Peyer's patch (tissue), 4 donors: ENCODE measurements at places on chromosomes 7 and 10. TPM values are rescaled to one million over a fixed set of nuclear protein-coding genes. Genes with fewer than 3 reads are reported as not detected.

- no peaks in the 10 kb centered on the region for H3K27me3 ChIP-seq
- H3K36me3 ChIP-seq = no peaks in the 10 kb centered on the region
These were observed 553 bp downstream of the TSPAN15 start for GRCh38 chr10:69451784-69452251.

DNA sequence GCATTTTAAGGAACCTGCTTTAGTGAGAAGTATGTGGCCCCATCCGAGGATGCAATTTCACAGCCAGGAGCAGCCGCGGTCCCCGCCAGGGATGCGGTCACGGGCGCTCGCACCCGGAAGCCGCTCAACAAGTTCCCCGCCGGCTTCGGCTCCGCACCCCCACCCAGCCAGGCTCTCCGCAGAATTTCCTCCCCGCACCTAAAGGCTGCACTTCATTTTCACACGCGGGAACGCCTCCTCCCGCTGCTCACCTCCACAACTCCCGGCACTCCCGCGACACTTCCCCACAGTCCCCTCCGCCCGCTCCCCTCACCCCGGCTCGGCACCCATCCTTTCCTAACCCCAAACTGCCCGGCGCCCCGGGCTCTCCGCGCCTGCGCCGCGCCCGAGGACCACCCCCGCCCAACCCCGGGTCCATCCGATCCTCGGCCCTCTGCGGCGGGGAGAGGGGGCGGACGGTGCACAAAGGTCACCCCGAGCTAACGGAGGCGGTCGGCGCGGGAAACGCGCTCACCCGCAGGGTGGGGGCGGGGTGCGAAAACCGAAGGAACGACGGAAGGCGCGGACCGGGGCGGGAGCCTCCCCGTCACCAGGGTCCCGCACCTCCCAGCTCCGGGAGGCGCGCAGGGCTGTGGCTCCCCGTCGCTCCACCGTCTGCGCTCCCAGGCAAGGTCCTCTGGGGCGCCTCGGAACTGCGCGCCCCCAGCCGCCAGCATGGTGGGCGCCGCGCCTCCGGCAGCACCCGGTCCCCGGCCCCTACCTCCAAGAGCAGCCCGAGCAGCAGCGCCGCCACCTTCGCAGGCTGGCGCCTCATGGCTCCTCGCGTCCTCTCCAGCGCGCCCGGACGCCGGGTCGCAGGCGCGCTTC is 558 bp downstream of the VOPP1 start:
- DNase-seq = peak; percentile 79
- H3K27me3 ChIP-seq = no peaks in the 10 kb centered on the region
- H3K4me1 ChIP-seq = peaks cover 20% of the 10 kb centered on the region
- peak overlapping the region; percentile 90 for H3K4me3 ChIP-seq

DNA sequence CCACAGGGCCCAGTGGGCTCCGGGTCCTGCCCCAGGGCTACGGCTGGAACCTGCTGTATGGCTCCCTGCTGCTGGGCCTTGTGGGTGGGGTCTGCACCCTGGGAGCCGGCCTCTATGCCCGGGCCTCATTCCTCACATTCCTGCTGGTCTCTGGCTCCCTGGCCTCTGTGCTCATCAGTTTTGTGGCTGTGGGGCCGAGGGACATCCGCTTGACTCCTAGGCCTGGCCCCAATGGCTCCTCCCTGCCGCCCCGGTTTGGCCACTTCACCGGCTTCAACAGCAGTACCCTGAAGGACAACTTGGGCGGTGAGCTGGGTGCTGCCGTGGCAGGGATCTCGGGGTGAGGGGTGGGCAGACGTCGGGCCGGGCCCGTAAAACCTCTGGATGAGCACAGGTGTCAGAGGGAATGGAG is 4.4 kb downstream of the SLC12A9 start:
- H3K36me3 ChIP-seq = no peaks in the 10 kb centered on the region
- H3K4me1 ChIP-seq = no peaks in the 10 kb centered on the region
- no peak overlapping the region for H3K27ac ChIP-seq
- no peaks in the 10 kb centered on the region for H3K27me3 ChIP-seq
- H3K4me3 ChIP-seq = no peak overlapping the region
- no peak for DNase-seq

- no peaks in the 10 kb centered on the region for H3K36me3 ChIP-seq
- no peak overlapping the region for H3K4me3 ChIP-seq
- H3K4me1 ChIP-seq = no peaks in the 10 kb centered on the region
- no peaks in the 10 kb centered on the region for H3K27me3 ChIP-seq
- DNase-seq = no peak
These were observed 12.2 kb upstream of the RADIL start for GRCh38 chr7:4895766-4896165.

IDE gene
- 31.4 TPM for total RNA-seq
